Forelimb muscle (tissue), 1 donor: ENCODE measurements at places on chromosomes 1 and 21. TPM values are rescaled to one million over a fixed set of nuclear protein-coding genes. Genes with fewer than 3 reads are reported as not detected.
A peak's percentile ranks its signal among the peaks of the same experiment; 100 is the strongest.

- no peak for DNase-seq
Measured at GRCh38 chr1:17907999-17908398, 152.9 kb downstream of the ACTL8 start.

DNA sequence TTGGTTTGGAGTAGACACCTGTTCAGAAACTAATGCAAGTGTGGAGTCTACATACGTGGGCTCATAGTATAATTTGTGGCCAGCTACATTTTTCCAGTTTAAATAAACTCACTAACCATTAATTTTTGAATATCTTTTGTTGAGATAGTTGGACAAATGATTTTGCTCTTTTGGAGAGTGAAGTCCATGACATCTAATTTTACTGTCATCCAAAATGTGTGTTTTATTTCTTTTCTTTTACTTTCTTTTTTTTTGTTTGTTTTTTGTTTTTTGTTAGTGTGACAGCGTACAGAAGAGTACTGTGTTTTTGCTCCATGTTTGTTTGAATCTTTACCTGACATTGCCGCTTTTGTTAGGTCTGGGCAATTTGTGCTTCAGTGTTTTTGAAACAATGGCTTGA lies 5.0 kb downstream of the RBM15 start:
- no peak for DNase-seq

DNA sequence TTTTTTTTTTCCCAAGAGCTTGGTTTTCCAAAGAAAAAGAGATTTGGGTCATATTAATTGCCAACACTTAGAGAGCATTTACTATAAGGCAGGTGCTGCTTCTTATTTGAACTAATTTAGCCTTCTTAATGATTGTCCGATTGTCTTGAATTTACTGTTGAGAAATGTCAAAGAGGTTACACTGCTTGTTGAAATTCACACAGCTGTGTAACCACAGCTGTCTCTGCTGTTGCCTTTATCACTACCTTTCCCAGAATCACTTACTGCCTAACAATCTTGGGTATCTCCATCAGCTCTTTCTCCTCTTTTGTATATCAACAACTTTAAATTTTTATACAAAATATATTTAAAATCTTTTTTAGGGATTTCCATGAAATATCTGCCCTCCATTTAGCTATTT lies 115.6 kb downstream of the UCHL5 start:
- no peak for DNase-seq

DNA sequence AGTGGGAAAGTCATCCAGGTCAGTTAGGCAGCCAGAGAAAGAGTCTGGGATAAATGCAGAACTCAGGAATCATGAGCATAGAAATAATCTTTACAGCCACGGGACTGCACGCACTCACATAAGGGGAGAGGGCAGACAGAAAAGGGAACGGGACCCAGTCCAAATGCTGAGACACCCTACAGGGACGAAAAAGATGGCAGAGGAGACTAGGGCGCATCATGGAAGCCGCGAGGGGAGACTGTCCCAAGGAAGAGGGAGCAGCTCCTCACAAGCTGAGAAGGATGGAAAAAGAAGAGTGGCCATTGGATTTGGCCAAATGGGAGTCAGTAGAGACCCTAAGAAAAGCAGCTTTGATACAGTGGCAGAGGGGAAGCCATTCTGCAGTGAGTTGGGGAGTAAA lies 102.9 kb upstream of the TLR5 start:
- DNase-seq: no peak

GRCh38 chr1:172394141-172394751 lies 26.2 kb upstream of the C1orf105 start:
- DNase-seq: no peak

GRCh38 chr1:44315521-44315920 lies 39.5 kb downstream of the ERI3 start:
- no peak for DNase-seq

DNA sequence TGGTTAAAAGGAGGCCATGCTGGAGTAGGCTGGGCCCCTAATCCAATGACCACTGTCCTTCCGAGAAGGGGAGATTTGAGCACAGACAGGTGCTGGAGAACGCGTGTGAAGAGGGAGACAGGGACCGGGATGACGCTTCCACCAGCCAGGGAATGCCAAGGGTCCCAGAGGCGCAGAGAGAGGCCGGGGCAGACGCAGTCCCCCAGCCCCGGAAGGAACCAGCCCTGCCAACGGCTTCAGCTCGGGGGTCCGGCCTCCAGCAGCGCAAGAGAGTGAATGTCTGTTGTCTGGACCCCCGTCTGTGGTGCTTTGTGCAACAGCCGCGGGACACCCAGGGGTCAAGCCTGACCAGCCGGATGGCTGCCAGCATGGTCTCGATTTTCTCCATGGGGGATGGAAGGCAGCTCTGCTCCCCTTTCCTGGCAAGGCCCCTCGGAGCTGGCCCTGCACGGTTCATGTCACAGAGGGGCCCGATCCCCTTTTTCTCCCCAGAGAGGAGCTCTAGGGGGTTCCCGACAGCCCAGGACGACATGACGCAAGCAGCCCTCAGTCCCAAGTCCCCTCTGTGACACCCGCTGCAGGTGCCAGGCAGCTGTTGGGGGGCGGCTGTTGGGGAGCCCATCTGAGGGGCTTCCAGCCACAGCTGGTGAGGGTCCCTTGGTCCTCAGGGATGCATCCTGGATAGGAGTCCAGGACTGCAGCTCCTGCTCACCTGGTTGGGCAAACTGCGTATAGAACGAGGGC lies 73.5 kb downstream of the SIK1 start:
- no peak for DNase-seq

DNA sequence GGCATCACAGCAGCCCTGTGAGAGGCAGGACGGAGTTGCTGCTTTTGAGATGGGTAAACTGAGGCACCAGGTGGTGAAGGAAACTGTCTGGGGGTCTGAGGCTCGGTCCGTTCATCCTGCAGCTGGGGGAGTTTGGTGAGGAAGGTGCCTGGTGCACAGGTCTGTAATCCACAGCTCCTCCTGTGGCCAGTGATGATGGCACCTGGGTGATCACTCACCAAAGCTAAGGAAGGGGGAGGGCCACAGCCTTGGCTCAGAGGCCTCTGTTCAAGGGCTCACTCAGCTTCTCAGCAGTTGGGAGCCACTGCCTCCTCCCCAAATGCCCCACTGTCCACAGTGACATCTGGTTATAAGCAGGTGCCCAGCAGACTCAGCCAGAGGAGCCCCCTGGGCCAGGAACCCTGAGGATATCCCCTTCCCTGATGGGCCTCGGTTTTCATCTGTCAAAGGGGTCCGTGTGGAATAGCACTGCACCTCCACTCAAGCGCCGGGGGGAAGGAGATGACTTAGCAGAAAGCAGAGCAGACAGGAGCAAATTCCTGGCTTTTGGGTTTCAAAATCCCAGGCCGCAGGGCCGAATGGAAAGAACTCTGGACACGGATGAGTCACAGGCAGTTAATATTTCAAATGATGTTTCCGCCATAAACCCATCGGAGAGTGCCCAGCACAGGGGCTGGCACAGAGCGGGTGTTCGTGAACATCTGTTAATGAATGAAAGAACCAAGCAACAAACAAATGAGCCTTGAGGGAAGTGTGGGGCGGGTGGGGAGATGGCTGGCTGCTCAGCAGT lies 82.8 kb downstream of the DMRTB1 start:
- DNase-seq: no peak

GRCh38 chr1:84478876-84479868 lies at the start of gene RPF1:
Gene RPF1 (plus strand): TSS chr1:84479266. CDS start chr1:84479282, 16 bp downstream.
- peak; percentile 70 for DNase-seq

DNA sequence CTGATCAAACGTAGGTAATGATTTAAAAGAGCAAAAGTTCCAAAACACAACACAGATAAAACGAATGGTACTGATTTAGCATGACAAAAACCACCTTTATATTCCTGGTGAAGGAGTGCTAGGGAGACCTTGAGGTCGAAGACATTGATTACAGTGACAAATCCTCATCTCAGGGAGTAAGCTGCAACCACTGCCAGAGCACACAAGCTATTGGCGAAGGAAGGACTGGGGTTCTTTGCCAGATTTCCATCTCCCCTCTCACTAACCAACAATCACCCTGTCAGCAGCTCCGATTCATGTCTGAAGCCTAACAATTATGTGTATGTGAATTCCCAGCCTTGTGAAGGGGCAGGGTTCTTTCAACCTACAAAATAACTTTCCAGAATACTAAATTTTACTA lies 40.2 kb upstream of the DMRTB1 start:
- DNase-seq: no peak

GRCh38 chr1:154379301-154379700 lies 25.8 kb upstream of the IL6R start:
- DNase-seq: no peak

- no peak for DNase-seq
Measured at GRCh38 chr1:57672346-57673140, 248.7 kb upstream of the DAB1 start.

DNA sequence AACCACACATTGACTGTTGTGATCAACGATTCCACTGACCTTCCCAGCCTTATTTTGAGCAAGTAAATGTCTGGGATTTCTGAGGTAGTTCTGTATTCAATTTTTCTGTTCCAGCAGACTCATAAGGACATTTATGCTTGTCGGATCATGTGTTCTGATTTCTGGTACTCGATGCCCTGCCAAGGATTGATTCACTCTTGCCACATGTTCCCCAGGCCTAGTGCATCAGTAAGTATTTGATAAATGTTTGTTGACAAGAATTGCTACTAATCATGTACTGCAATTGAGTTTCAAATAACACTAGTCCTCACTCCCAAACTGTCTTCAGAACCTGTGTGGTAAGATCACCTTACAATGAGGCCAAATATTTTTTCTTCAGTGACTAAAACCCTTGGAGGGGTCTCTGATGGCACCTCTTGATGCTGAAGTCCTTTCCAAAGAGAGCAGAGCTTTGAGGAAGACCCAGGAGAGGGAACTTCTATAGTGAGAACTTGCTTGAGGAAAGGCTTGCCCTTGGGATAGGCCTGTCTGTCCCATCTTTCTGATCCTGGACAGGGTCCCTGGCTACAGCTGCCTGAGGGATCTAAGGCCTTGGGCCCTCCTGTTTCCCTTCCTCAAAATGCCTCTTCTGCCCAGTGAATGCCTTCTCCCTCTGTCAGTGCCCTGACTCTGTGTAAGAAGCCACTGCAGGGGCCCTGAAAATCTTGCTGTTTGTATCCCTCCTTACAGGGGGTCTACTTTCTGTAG lies 115.8 kb upstream of the FAM78B start:
- DNase-seq: no peak

DNA sequence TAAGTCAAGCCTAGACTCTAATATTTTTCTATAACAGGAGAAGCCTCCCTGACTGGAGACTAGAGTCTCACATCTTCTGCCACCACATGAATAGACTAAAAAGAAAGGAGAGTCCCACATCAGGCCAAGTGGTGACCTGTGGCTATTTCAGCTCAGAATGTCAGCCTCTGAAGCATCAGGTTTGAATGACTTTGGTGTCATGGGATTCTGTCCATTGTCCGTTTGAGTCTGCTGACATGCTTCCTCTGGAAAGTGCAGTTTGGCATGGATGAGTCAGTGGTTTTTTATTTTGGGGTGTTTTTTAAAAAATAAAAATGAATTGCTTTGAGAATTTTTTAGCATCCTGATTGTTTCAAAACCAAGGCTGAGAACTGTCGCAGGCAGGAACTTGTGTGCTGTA lies 19.5 kb downstream of the DYRK3 start:
- no peak for DNase-seq

TMCC2 gene
- polyA plus RNA-seq: 10.8 TPM

ADGRL2 gene
- polyA plus RNA-seq: 62.7 TPM

ERO1B gene
- 3.0 TPM for polyA plus RNA-seq

MAB21L3 gene
- not detected for polyA plus RNA-seq
